CD4-positive, alpha-beta T cell treated with Interleukin-4 for 1 hour (primary cell): ENCODE measurements at places on chromosomes 16 and 17.

DNA sequence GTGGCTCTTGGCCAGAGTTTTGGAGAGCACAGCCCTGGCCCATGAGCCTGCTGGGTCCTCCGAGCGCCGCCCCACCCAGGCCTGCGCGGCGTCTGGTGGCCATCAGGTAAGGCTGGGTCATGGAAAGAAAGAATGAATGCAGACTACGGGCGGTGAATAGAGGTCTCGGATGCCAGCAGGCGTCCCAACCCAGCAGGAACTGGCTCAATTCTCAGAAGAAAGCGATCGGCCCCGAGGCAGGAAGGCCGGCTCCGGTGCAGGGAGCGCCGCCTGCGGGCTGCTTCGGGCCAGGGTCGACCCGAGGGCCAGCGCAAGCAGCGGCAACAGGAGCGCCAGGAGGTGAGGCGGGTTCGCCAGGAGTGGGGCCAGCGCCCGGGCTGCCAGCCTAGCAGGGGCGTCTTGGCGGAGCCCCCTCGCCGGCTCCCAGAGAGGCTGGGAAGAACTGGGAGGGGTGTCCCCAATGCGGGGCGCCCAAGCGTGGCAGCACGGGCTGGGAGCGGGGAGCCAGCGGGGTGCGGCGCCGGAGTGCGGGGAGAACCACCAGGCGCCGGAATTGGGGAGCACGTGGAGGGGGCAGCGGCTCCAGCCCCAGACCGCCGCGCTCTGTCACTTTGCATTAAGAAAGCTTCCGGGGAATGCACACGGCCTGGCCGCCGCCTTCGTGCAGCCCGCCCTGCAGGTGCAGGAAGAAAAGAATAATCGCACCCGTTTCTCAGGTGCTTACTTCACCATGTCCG lies 7.1 kb upstream of the TMC5 start:
- no peak for DNase-seq

GRCh38 chr17:76972046-76972641 lies 103.9 kb downstream of the MGAT5B start:
- DNase-seq = no peak

DNA sequence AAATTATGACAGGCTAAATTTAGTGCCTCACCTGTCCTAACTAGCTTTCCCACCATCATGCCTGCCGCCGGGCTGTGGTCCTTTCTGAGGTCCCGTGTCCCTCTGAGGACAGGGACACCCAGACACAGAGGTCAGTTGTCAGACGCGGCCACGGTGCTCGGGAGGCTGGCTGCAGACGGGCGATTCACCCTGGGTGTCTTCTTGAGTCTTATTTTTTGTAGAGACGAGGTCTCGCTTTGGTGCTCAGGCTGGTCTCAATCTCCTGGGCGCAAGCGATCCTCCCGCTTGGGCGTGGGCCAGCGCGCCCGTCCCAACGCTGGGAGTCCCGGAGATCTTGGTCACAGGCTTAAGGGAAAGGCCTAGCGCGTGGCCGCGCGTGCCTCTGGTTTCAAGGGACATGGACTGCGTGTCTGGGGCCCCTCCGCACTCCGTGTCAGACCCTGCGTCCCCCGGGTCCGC lies 797 bp upstream of the RAB11FIP3 start:
- DNase-seq = no peak

- no peak for DNase-seq
Observed at GRCh38 chr17:50693036-50693682, 14.6 kb downstream of the ANKRD40 start.

DNA sequence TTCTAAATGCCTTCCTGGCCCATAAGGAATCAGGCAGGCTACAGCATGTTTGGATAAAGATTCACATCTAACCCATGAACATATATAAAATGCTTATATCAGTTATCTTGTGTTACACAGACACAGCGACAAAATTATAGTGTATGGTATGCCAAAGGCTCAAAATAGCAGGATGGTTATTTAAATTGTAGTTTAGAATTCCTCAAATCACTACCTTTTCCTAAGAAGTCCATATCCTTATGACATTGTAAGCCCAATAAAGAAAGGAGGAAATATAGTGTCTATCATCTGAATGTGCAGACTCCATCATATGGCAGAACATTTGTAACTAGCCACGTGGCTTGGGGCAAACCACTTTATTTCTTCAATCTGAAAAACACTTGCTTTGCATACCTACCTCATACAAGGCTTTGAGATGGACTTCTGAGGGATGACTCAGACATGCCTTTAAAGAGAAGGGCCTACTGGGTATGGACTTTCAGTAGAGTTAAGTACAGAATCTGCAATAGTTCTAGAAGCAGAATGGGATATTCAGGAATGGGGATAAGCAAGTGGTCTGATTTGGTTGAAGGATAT lies 12.1 kb upstream of the DHX8 start:
- no peak for DNase-seq

GRCh38 chr16:5852151-5852550 lies 754.6 kb upstream of the EEF2KMT start:
- DNase-seq = no peak

DNA sequence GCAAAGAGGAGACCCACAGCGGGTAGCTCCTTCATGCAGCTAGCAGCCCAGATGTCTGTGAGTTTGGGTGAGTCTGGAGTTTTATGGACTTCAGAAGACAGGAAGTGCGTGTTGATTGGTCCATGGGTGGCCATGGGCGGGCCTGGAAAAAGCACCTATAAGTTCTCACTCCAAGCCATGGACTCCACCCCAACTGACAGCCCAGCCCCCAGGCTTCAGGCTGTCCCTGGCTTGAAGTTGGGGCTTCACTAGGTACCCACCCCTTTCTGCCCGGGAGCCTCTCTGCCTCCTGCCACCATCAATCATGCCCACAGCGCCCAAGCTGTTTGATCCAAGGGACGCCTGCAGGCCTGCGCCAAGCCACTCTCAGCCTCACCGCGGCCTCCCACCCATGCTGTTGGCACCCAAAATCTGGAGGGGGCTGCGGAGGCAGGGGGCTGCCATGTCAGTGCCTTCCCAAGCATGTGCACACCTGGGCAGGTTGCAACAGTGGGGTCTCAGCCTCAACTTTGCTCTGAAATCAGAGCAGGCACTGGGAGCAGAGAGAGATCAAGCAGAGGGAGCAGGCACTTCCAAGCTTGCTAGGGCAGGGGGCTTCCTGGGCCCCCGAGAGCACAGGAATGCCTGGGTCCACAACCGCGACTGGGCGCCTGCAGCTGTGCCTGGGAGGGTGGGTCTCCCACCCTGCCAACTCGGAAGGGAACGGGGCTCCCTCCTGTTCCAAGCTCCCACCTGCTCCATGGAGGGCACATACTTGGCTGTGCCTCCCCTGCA lies 1503.7 kb downstream of the CDH11 start:
- DNase-seq = no peak

GRCh38 chr17:6101706-6102105 lies 31.5 kb downstream of the WSCD1 start:
- DNase-seq = no peak

- DNase-seq = no peak
Observed at GRCh38 chr17:37100231-37100630, 151.5 kb downstream of the AATF start.

GRCh38 chr16:50365791-50366575 lies 2.8 kb downstream of the BRD7 start:
- DNase-seq = no peak

GRCh38 chr16:31875928-31876547 lies 2.4 kb downstream of the ZNF267 start:
- peak; percentile 51 for DNase-seq

DNA sequence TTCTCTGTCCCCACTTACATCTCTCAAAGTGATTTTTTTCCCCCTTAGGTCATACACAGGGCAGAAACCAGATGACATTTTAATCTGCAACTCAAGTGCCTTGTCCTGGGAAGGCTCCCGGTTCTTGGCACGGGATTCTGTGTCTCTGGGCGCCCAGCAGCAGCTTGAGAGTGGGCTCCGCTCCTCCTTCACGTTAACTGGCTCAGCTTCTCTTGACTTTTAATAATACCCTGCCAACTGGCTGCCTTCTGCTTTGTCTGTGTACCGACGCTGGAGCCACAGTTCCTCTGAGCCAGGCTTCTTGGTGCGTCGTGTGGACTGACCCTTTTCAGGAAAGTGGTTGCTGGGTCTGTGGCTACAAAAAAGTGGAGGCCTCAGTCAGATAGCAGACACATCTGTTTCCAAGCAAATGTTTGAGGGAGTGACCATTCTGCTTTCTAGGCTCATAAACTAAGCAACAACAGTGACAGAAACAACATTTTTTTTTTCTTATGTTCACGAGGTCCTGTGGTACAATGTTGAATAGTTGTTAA lies 64.9 kb downstream of the IRF8 start:
- DNase-seq = no peak

GRCh38 chr17:27585153-27585681 lies 45.8 kb upstream of the LGALS9 start:
- DNase-seq = no peak

GRCh38 chr16:81816351-81816750 lies 37.3 kb downstream of the PLCG2 start:
- DNase-seq = no peak

DNA sequence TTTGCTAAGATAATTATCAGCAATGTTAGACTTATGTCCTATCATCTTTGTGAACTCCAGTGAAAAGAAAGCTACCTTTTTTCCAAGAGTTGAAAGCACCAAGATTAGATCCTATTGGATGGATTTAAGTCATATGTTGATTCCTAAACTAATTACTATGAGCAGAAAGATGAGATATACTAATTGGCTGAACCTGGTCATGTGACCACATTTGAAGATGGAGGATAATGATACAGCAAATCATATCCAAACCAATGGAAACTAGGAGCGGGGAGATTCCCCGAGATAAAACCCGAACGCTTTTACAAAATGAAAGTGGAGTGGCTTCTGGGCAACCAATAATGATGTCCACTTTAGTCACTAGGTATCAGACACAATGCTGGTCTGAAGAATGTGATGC lies 1060.2 kb upstream of the EEF2KMT start:
- no peak for DNase-seq

DNA sequence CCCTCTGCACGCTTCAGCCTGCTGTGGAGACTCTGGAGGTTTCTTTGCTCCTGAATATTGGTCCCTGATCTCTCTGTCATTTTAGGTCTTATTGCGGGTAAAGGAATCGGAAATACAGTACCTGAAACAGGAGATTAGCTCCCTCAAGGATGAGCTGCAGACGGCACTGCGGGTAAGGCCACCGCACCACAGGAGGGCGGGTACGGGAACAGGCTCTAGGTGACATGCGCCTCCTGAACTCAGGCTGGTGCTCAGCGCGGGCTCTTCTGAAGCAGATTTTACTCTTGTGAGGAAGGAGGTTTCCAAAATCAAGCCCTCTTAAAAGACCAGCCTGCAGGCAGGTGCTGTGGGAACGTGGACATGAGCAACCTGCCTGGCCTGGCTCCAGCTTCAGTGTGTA lies 29.8 kb downstream of the PLD6 start:
- DNase-seq = no peak

GRCh38 chr17:32276171-32276601 lies 10.6 kb downstream of the RHBDL3 start:
- DNase-seq = no peak
